ENCODE measurements at places on chromosomes 6 and 20.

GRCh38 chr20:61925555-61926252 is 140.0 kb downstream of the TAF4 start:
- no peak for DNase-seq

DNA sequence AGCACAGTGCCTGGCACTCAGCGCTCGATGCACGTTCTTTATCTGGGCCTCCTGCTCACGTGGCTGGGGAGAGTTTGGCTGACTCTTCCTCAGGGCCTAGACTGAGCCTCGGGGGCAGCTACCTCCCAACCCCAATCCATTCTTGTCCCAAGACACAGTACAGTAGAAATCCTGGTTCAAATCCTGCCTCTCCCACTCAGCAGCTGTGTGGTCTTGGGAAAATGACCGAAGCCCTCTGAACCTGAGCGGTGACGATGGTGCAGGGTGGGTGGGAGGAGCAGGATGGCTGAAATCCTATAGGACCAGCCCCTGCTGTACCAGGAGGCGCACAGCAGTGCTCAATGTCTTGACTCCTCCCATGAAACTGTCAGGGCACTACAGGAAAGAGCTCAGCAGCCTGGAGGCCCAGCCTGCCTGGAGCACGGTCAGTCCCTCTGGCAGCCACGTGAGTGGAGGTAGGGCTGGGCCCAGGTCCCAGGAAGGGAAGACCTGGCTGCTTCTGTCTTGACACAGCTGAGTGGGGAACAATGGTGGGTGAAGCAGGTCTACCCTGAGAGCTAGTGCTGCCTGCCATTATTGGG is 31.5 kb downstream of the PDRG1 start:
- no peak for DNase-seq

DNA sequence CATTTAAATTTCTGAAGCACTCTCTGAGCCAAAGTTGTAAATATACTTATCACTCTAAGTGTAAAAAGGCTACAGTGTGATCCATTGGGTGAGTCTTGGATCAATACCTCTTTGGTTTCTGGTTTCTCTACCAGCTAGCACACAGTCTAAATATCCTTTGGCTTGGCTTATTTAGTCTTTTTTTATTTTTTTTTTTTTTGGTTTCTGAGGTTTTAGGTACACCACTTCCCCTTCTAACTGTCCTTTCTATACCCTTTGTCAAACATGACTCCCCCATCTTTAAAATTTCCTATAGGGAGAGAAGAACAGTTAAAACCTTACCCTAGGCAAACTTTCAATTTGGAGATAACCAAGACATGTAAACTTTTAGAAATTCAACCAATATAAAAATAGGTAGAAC is 379.0 kb downstream of the PHF3 start:
- DNase-seq, result no peak

GRCh38 chr6:126268092-126268491 is 71.8 kb upstream of the CENPW start:
- DNase-seq, result no peak

GRCh38 chr6:422433-423054 is 31.0 kb downstream of the IRF4 start:
- no peak for DNase-seq

DNA sequence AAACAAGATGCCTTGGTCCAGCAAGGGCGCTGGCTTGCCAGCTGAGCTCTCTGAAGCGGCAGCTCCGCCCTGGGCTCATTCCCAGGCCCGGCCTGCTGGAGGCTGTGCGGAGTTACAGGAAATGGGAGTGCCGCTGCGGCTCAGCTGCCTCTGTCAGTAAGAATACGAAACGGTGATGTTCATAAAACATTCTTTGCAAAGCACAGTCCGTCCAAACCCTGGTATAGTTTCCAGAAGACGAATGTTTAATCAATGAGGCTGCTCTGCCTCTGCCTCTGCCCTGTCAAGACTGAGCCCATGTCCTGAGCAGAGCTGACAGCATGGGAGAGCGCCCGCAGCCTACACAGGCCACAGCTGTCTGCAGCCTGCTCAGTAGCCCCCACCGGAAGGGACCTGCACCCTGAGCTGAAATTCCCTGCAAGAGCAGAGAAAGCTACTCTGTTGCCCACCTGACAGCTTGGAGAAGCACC is 153.3 kb upstream of the SNX9 start:
- DNase-seq, result peak; percentile 73

Measured in BE2C (cell line).